Muscle of arm (tissue), 14 donors: ENCODE measurements at places on chromosomes 7 and 10.

DNA sequence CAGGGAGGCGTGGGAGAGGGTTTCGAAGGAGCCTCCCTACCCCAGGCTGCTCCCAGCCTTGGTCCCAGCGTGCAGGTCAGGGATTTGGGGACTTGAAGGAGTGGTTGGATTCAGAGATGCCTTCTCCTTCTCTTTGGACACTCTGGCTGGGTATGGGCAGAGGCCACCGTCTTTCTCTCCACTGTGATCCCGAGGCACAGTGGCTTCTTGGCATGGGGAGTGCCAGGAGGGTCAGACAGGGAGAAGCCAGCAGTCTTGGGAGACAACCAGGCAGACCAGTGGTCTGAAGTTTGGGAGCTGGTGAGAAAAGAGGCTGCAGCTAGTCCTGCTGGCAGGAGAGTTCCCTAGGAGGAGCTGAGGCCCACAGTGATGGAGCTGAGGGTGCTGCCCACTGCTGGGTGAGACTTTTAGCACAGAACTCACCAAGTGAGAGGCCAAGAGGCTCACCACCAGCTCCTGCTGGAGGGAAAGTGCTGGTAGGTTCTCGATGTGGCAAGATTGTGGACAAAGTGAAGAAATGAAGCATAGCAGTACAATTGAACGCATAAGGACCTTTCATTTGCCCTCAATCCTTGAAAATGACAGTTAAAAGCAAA is 35.2 kb upstream of the WDFY4 start:
- no peak for DNase-seq

DNA sequence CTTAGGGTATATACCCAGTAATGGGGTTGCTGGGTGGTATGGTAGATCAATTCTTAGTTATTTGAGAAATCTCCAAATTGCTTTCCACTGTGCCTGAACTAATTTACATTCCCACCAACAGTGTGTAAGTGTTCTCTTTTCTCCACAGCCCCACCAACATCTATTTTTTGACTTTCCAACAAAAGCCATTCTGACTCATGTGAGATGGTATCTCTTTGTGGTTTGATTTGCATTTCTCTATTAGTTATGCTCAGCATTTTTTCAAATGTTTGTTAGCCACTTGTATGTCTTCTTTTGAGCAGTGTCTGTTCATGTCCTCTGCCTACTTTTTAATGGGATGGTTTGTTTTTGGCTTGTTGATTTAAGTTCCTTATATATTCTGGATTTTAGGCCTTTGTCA is 66.4 kb downstream of the MGAM2 start:
- DNase-seq: no peak

- DNase-seq: no peak
Observed at GRCh38 chr10:6224781-6225180, 22.0 kb downstream of the PFKFB3 start.

GRCh38 chr7:105911961-105912575 is 35.7 kb upstream of the ATXN7L1 start:
- no peak for DNase-seq

DNA sequence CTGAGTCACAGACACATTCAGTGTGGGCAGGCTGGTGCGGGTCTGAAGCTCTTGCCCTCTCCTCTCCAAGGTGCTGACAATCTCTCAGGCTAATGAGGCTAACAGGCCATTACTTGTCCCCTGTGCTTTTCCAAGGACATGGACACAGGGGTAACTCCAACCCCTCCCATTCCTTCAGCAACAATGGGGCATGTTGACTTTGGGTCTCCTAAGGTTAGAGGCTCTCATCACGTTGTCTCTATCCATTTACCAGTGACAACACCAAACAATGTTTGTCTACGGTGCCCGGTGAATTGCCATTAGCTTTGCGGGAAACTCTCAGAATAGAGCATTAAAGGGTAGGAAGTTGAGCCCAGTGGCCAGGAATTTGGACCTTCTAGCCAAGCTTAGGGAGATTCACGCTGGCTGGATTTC is 101.6 kb upstream of the TNS3 start:
- no peak for DNase-seq

- DNase-seq: peak; percentile 56
Observed at GRCh38 chr7:25656581-25657026, 428.3 kb upstream of the NPVF start.

GRCh38 chr10:58280477-58280876 is 11.5 kb downstream of the CISD1 start:
- DNase-seq: no peak

GRCh38 chr10:72162978-72163377 is 52.8 kb upstream of the ANAPC16 start:
- DNase-seq: no peak

DNA sequence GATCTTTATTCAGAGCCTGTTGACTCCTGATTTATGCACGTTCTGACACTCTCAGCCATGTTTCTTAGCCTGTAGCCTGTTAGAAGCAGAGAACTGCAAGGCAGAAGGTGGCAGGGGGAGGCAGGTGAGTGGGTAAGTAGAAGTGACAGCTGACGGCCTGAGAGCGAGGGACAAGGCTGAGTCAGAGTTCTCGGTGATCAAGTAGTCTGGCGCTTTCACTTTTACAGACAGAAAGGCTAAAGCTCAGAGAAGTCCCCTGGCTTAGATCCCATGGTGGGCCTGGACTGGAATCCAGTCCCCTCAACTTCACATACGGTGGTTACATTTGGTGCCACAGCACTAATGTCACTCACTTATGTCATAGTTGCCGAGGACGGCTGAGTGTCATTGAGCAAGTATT is 139.0 kb downstream of the TACC2 start:
- peak; percentile 55 for DNase-seq

GRCh38 chr7:151276666-151277590 is 28.4 kb upstream of the SMARCD3 start:
- DNase-seq: peak; percentile 63

GRCh38 chr10:104483582-104483981 is 129.9 kb downstream of the CFAP58 start:
- no peak for DNase-seq

DNA sequence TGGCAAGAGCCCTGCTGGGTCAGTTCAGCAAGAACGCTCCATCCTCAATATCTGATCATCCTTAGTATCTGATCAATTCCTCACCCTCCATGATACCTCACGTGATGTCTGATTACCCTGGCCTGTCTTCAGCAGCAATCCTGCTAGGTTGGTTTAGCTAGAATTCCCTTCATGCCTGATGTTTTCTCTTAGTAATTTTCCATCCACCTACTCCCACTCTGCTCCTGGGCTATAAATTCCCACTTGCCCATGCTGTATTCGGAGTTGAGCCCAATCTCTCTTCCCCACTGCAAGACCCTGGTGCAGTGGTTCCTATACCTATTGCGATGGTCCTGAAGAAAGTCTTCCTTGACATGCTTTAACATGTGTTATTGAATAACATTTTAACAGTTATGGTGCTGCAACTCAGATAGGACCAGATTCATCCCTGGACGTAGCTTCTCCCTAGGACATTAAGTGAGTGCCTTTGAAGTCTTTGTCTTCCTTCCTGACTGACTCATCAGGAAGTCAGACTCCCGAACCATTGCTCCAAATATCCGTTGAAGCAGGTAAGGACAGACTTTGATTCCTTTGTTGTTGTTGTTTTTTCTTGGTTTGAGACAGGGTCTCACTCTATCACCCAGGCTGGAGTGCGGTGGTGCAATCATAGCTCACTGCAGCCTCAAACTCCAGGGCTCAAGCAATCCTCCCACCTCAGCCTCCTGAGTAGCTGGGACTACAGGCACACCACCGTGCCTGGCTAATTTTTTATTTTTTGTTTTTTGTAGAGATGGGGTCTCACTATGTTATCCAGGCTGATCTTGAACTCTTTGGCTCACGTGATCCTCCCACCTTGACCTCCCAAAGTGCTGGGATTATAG is 29.4 kb upstream of the CLDN3 start:
- no peak for DNase-seq

GRCh38 chr7:6630007-6630849 is 6.9 kb upstream of the ZNF316 start:
- DNase-seq: no peak

DNA sequence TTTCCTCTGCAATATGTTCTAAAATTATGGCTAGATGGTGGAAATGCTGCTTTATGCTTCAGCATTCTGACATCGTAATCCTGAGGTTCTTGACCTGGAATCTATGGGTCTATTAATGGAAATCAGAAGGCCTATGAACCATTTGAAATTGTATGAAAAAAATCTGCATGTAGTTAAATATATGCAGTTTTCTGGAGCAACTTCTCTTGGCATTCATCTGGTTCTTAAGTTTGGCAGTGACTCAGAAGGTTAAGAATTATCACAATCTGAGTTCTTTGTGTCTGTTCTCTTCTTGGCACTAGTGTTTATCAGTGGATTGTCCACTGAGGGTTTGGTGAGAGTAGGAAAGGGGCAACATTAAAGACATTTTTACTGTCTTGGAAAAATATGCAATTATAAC is 71.1 kb upstream of the FZD1 start:
- no peak for DNase-seq

- DNase-seq: no peak
Observed at GRCh38 chr7:88034083-88034695, 100.1 kb downstream of the ADAM22 start.

GRCh38 chr10:88893611-88894010 is 13.6 kb downstream of the STAMBPL1 start:
- no peak for DNase-seq

- DNase-seq: no peak
Observed at GRCh38 chr10:125721035-125721434, 1.5 kb downstream of the EDRF1 start.

- DNase-seq: no peak
Observed at GRCh38 chr7:123305840-123306375, 106.1 kb upstream of the SLC13A1 start.

- no peak for DNase-seq
Observed at GRCh38 chr7:44372560-44373417, 47.4 kb upstream of the CAMK2B start.

GRCh38 chr7:48298779-48299178 is 127.5 kb downstream of the ABCA13 start:
- DNase-seq: no peak

GRCh38 chr10:92834986-92835385 is 13.3 kb upstream of the EXOC6 start:
- DNase-seq: no peak

- no peak for DNase-seq
Observed at GRCh38 chr7:154965014-154965413, 37.9 kb downstream of the PAXIP1 start.

DNA sequence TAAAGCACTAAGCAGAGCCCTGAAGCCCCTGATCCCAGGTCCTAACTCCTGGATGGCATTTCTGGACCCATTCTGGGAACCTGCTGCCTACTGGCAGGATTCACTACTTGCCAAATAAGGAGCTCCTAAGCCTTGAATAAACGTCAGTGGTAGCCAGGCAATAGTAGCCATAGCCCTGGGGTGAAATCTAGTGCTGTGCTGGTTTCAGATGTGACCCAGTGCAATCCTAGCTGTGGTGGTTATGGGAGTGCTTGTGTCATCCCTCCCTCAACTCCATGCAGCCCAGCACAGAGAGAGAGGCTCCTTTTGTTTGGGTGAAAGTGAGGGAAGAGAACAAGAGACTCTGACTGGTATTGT is 43.7 kb downstream of the PCLO start:
- DNase-seq: no peak

DNA sequence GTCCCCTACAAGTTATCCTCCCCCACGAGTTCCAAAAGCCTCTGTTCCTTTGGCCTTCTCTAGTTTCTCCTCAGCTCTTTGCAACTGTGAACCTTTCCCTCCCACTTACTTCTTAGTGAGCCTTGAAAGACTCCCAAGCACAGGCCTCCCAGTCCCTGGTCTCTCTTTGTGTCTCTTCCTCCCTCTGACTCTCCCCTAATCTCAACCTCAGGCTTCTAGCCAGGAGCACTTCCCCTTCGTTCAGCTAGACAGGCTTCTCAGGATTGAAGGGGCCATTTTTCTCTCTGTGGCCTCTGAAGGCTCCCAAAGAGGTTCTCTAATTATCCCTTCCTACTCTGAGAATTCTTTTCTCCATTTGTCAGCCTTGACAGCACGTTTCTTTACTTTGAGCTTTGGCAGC is 50.2 kb upstream of the PHYHIPL start:
- peak; percentile 58 for DNase-seq

DNA sequence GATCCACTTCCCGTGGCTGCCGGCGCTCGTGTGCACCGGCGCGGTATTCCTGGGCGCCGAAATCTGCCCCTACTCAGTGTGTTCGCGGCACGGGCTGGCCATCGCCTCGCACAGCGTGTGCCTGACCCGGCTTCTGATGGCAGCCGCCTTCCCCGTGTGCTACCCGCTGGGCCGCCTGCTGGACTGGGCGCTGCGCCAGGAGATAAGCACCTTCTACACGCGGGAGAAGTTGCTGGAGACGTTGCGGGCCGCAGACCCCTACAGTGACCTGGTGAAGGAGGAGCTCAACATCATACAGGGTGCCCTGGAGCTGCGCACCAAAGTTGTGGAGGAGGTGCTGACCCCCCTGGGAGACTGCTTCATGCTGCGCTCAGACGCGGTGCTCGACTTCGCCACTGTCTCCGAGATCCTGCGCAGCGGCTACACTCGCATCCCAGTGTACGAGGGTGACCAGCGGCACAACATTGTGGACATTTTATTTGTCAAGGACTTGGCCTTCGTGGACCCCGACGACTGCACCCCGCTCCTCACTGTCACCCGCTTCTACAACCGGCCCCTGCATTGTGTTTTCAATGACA is 1.3 kb downstream of the CNNM1 start:
- no peak for DNase-seq

- DNase-seq: no peak
Observed at GRCh38 chr7:50807026-50807730, 24.5 kb upstream of the GRB10 start.

GRCh38 chr10:89158446-89158845 is 48.7 kb downstream of the CH25H start:
- DNase-seq: no peak

- DNase-seq: no peak
Observed at GRCh38 chr7:34487391-34488115, 170.5 kb upstream of the NPSR1 start.

- no peak for DNase-seq
Observed at GRCh38 chr7:125563557-125563956, 633.9 kb upstream of the POT1 start.

- peak; percentile 3 for DNase-seq
Observed at GRCh38 chr10:27413387-27413786, 90.7 kb upstream of the RAB18 start.

DNA sequence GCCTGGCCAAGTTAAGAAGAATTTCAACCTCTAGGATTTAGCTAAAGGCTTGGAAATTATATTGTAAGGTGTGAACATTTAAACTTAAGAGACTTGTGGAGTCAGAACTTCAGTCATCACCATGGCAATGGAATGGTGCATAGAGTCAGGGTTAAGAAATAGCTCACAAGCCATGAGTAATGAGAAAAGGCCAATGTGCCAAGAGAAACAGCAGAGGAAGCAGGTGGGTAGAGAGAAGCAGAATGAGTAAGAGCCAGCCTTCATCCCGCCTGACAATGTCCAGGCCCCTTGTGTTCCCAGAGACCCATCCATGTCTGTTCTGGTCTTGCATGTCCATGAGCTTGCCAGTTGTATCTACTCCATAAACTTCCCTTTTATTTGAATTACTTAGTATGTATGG is 62.6 kb upstream of the TBX20 start:
- DNase-seq: no peak
